ENCODE measurements at places on chromosomes 6 and 20.

DNA sequence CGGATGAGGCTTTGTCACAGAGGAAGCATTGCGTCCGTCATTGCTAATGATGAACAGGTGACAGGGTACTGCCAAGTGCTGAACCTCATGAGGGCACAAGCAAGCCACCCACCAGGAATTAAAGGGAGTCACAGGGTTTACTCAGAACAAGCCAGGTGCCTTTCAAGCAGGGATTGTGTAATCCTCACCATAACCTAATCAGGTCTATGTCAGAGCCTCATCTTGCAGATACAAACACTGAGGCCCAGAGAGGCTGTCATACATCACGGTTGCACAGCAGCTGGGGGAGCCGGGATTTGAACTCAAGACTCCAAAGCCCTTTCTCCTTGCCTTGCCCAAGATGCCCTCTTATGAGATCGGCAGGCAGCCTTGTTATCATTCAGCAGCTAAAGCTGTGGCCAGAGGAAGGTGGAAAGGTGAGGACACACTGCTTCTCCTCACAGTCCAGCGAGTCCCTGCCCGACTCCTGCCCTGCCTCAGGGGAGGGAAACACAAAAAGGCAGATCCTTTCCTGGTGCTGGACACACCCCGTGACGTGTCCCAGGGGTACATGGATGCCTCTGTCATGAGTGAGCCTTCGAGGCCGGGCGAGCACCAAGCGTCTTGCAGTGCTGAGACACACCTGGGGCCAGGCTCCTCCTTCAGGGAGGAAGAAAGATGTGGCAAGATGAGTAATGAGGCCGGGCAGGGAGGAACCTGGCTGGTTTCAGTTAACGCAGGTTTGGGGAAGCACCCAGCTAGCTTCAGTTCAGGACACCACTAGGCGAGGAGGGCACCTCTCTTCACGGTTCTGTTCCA, 214.9 kb downstream of the LY86 start:
- no peak for DNase-seq

- no peak for DNase-seq
These were observed 84.3 kb downstream of the THBS2 start for GRCh38 chr6:169169375-169169774.

- no peak for DNase-seq
These were observed 145.6 kb downstream of the GRM4 start for GRCh38 chr6:34000281-34000680.

DNA sequence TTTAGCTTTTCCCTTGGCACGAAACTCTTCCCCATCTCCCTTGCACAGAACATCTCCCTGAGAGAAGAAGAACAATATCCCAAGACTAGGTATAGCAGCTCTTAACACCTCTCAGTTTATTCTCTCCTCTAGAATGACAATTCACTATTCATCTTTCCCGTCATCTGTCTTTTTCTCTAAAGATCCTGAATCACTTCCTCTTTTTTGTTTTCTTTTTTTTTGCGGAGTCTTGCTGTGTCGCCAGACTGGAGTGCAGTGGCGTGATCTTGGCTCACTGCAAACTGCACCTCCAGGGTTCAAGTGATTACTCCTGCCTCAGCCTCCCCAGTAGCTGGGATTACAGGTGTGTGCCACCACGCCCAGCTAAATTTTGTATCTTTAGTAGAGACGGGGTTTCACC, 574.4 kb upstream of the MAP3K7 start:
- DNase-seq = no peak

DNA sequence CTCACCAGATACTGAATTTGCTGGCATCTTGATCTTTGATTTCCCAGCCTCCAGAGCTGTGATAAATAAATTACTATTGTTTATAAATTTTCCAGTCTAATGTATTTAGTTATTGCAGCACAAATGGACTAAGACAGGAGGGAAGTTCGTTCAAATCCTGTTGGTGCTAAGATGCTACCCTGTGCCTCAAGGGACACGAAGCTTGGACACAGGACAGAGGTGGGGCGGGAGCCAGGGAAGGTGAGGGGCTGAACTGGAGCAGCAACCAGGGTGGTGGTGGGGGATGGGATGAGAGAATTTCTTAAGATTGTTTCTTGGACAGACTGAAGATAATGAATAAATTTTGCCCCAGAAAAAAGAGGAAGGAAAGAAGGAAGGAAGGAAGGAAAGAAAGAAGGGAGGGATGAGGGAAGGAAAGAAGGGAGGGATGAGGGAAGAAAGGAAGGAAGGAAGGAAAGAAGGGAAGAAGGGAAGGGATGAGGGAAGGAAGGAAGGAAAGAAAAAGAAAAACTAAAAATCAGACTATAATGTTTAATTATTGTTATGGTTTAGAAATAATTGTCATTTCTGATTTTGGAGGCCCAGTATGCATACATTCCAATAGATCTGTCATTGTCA, 127.2 kb downstream of the CDC5L start:
- DNase-seq = no peak

DNA sequence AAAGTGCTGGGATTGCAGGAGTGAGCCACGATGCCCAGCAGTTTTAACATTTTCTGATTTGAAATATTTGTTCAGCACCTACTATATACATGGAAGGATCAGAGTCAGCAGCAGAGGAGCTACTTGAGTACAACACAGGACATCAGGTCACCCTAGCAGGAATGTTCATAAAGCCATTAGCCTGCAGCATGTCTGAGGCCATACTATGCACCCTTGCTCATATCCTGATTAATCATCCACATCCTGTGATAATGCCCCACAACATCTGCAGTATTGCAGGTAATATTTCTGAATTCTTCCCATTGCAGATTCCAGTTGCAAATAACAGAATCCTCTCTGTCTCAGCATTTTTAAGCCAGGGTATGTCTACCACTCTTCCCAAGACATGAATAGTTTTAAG, 171.0 kb upstream of the PRND start:
- no peak for DNase-seq

- no peak for DNase-seq
These were observed 33.6 kb downstream of the CDH4 start for GRCh38 chr20:61285691-61286090.

DNA sequence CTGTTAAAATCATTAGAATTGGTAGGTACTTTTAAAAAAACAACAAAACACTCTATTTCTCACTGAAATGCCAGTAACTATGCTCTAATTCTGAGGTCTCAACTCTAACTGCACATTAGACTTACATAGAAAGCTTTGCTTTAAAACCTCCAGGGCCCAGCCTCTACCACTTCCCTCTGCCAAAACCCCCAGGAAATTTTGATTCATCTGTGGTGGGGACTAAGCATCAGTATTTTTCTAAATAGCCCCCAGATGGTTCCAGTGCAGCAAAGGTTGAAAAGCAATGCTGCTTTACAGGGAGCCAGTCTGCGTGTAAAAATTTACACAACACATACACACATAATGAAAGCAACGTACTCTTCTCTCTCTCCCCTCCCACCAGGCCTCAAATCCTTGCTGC, 3.8 kb downstream of the TBC1D32 start:
- DNase-seq = no peak

DNA sequence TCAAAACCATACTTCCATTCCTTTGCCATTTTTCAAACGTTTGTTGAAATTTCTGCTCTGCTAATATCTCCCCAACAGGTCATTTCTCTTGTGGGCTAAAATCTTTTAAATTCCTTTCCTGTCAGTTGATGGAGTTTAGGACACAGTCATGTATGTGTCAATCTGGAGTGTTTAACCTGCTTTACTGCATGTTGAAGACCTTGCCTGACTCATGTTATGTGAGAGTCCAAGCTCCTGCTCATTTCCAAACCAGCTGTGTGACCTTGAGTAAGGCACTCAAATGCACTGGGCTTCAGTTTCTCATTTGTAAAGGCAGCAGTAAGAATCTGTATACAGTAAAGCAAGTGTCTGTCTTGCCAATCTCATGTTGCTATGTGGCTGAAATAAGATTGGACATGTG, 171.9 kb upstream of the SPACA1 start:
- no peak for DNase-seq

- no peak for DNase-seq
These were observed 13.4 kb upstream of the BTN3A2 start for GRCh38 chr6:26351544-26351953.

GRCh38 chr20:44720997-44721784, 6.0 kb downstream of the CCN5 start:
- no peak for DNase-seq

DNA sequence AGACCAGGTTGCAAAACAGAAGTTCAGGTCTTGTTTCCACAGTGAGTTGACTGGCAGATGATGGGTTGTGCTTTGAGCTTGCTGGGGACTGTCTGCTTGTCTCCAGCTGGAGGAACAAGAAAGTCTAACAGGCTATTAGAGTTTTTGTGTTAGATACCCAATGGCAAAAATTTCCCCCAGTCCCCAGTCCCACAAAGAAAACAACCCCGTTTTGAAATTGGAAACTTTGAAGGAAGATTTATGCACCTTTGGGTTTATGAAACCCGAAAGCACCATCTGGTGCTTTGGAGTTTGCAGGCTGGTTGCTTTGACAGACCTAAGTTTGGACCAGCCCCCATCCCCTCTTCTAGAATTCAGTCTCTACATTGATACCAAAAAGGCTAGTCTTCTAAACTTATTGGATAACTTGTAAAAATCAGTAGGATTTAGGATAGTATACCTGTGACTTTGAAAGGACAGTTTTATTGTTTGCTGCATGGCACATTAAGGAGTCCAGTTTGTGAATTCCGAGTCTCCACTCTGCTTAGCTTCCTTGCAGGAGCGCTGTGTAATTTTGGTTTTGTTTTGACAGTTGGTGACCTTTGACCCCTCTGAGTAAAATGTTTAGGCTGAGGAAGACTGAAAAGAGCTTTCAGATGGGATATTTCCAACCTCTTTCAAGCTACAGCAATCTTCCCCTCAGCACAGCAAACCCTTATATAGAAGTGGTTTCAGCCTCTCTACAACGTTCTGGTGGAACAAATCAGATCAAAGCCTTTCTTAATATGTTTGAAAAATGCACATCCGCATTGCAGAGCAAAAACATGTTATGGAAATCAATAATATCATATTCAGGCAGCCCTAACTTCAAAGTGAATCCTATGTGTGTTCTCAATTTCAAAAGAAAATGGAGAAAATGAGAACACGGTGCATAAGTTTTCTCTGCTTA, 25.5 kb upstream of the PRL start:
- no peak for DNase-seq

DNA sequence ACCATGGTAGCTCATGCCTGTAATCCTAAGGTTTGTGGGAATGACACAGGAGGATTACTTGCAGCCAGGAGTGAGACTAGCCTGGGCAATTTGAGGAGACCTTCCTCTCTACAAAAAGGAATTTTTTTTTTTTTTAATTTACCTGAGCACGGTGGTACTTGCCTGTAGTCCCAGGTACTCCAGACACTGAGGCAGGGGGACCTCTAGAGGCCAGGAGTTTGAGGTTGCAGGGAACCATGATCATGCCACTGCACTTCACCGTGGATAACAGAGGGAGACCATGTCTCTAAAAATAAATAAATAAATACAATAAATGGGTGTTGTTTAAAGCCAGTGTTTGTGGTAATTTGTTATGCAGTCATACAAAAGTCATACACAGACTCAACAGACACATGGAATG, 2.4 kb upstream of the HLA-F start:
- no peak for DNase-seq

GRCh38 chr6:5950361-5950785, 56.4 kb downstream of the NRN1 start:
- DNase-seq = no peak

DNA sequence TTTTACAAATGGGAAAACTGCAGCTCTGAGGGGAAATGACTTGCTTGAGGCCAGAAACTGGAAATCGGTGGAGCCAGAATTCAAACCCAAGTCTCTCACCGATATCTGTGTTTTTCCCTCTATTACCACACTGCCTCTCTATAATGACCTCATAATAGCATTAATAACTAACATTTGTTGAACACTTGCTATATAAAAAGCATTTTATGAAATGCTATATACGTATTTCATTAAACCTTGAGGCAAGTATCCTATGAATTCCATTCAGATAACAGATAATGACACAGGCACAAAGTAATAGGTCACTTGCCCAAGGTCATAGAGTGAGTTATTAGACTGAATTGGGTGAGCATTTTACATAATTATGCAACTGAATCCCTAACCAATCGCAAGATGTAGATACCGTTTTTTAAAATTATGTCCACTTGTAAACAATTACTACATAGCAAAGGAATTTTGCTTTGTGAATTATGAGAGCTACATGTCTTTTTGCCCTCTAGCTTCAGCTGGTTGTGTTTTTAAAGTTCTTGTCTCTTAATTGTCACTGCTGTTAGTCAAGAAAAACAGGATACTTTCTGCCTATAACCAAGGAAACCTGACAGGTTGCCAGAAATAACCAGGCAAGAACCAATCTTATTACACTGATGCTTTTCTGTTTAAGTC, 4.7 kb downstream of the DSN1 start:
- no peak for DNase-seq

DNA sequence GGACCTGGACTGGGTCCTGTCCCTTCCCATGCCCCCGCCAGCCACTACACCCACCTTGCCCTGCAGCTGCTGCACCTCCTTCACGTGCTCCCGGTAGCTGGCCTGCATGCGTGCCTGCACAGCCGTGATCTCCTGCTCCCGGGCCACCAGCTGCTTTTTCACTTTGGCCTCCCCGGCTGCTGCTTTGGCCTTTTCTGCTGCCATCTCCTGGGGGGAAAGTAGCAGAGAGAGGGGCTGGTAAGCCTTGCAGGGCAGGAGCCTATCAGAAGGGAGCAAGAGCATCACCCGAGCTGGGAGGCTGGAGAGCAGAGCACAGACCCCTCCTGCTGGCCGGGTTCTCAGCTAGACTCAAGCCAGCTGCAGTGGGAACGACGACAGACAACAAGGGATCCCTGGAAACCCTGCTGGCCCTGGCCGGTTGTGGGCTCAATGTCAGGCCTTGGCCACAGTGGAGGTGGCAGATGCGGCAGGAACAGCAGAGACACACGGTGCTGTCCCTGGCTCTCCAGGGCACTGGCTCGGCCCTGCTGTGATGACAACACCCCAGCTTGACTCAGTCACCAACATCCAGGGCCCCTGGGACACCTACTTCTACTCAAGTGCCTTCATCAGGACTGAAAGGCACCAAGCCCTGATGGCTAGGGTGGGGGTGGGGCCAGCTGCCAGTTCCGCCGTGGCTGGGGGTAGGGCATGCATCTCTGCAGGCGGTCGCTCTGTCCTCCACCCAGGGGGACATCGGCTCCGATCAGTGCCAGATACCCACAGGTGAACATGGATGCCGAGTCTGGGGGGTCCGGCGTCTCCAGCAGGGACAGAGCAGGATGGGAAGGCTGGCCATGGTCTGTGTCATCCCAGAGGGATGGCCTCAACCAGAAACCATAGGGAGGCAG, 45.3 kb downstream of the RRBP1 start:
- no peak for DNase-seq

GRCh38 chr20:9323622-9324021, 190.8 kb upstream of the LAMP5 start:
- DNase-seq = no peak

DNA sequence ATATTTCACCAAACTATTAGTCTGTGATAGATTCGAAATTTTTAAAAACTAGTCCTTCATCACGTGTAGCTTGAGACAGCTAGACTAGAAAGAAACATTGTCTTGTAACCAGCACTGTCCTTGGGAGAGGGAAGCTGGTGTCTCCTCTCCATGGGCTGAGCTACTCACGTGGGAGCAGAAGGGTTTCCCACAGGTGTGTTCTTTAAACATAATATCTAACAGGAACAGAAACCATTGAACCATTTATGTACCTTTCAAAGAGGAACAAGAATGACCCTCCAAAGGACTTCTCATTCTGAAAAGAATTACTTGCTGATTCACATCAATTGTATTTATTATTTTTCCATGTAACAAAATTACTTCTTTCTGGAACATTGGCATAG, 72.4 kb upstream of the SYNJ2 start:
- no peak for DNase-seq

GRCh38 chr6:90940812-90941481, 354.1 kb upstream of the MAP3K7 start:
- no peak for DNase-seq

- no peak for DNase-seq
These were observed 96.7 kb downstream of the TAF4 start for GRCh38 chr20:61968932-61969331.
